ENCODE measurements at places on chromosomes 7 and 10.

- DNase-seq: no peak
Measured at GRCh38 chr10:47388879-47389278, 4.8 kb upstream of the ZNF488 start.

- no peak for DNase-seq
Measured at GRCh38 chr7:74228951-74229900, 19.4 kb downstream of the LAT2 start.

DNA sequence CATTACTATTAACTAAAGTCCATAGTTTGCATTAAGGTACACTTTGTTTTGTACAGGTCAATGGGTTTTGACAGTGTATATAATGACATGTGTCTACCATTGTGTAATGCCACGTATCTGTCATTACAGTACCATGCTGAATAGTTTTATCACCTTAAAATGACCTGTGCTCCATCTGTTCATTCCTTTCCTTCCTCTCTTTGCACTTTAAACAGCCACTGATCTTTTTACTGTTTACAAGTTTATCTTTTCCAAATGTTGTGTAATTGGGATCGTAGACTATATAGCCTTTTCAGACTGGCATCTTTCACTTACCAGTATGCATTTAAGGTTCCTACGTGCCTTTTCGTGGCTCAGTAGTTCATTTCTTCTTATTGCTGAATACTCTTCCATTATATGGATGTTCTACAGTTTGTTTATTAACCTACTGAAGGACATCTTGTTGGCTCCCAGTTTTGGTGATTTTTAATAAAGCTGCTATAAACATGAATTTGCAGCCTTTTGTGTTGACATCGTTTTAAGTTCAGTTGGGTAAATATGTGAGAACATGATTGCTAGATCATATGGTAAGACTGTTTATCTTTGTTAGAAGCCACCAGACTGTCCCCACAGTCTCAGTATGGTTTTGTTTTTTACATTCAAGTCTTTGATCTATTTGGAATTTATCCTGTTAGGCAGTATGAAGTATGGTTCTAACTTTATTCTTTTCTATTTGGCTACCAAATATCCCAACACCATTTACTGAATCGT lies 24.7 kb downstream of the STAM start:
- DNase-seq: no peak

DNA sequence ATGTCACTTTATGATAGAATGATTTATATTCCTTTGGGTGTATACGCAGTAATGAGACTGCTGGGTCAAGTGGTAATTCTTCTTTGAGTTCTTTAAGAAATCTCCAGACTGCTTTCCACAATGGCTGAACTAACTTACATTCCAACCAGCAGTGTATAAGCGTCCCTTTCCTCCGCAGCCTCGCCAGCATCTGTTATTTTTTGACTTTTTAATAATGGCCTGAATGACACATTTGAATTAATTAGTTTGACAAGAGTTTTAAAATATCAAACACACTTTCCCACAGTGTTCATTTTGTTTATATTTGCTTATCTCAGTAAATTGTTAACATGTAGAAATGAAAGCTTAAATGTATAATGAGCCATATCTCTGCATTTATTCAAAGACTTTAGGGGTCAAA lies 116.8 kb downstream of the TES start:
- no peak for DNase-seq

- DNase-seq: no peak
Measured at GRCh38 chr10:50286517-50286916, 35.2 kb upstream of the ASAH2 start.

DNA sequence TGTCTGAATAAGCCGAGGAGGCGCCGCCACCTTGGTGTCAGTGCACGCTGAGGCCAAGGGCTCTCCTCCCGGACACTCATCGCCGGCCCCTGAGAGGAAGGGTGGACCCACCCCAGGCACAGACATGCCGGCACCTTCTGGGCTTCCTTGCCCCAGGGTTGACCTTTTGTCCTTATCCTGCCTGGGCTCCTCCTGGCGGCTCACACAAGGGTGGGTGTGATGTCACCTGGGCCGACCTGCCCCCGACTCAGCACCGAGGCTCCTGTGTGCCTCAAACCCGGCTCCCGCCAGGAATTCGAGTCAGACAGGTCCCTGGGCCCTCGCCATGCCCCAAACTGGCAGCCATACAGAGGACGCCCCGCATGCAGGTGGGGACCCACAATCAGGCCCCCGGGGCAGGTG lies 17.7 kb upstream of the CFAP46 start:
- DNase-seq: no peak

GRCh38 chr7:132080967-132081668 lies 495.2 kb downstream of the PLXNA4 start:
- DNase-seq: no peak

DNA sequence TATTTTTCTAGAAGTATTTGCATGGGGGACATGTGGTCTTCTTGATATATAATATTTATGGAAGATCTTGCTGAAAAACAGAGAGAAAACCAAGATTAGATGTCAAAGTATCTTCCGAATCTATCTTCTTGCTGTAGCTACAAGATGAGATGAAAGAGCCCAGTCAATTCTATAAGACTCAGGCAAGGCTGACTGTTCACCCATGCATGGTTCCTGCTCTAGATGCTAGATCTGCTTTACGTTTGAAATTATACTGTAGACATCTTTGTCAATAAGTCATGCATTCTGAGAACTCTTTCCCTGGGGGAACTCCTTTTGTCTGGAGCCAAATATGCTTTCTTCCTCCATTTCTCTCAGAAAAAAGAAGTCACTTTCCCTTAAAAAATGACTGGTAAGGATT lies 1292.0 kb downstream of the XPNPEP1 start:
- no peak for DNase-seq

GRCh38 chr10:123140983-123141390 lies 5.2 kb downstream of the HMX3 start:
- DNase-seq: no peak

DNA sequence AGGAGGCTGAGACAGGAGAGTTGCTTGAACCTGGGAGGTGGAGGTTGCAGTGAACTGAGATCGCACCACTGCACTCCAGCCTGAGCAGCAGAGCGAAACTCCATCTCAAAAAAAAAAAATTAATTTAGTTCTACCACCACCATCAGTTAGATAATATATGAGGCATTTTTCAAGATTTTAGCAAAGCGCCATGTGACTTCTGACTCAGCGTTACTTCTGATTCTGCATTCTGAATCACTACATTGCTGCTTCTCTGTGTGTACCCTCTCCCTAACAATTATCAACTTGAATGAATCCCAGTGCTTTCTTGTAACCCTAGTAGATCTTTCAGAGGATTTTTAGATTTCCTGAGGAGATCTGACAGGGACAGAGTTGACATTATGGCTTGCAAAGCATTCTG lies 176.8 kb upstream of the SORCS1 start:
- DNase-seq: no peak

GRCh38 chr7:80095545-80095944 lies 39.1 kb upstream of the GNAI1 start:
- no peak for DNase-seq

DNA sequence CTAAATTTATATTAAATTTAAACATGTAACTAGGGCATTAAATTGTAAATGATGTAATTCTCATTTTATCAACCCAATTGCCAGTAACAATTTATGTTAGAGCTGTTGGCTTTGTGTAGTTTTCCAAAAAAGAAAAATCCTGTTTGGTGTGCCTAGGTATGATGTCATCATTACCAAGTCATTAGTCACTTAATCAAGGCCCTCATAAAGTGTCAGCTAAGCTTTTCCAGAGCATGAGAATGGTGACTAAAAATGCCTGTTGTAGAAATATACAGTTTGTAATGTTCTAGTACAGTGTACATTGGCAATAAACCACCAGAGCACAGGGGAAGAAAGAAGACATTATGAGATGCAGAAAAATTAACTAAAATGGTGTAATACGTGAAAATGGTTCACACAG lies 593.8 kb upstream of the ANKRD30A start:
- no peak for DNase-seq

DNA sequence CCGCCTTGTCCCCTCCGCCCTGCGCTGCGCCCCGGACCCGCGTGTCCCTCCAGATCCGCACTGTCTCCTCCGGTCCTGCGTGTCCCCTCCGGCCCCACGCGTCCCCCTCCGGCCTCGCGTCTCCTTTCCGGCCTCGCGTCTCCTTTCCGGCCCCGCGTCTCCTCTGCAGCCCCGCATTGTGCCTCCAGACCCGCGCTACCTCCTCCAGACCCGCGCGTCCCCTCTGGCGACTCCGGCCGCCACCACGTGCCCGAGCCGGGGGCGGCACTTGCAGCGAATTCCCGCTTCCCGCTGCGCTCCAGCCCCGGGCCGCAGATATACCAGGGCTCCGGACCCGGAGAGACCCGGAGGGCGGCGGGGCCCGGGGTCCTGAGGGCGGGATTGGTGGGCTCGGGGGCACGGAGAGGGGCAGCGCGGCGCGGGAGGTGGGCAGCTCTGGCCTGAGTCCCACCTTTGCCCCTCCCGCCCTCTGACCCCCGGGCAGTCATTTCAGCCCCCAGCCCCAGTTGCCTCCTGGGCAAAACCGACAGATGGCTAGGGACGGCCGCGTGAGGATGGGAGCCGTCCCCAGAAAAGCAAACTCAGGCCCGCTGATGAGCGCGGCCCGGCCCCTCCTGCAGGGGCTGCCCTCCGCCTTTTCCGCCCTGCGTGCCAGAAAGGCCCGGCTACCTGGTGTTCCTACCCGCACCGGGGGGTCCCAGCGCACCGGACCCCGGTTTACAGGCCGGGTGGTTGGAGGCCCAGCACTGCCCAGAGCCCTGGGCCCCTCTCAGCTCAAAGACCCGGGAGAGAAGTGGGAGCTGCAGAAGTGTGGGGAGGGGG lies 56.5 kb downstream of the RBM17 start:
- DNase-seq: no peak

GRCh38 chr7:122040147-122040546 lies 103.9 kb downstream of the AASS start:
- DNase-seq: no peak

DNA sequence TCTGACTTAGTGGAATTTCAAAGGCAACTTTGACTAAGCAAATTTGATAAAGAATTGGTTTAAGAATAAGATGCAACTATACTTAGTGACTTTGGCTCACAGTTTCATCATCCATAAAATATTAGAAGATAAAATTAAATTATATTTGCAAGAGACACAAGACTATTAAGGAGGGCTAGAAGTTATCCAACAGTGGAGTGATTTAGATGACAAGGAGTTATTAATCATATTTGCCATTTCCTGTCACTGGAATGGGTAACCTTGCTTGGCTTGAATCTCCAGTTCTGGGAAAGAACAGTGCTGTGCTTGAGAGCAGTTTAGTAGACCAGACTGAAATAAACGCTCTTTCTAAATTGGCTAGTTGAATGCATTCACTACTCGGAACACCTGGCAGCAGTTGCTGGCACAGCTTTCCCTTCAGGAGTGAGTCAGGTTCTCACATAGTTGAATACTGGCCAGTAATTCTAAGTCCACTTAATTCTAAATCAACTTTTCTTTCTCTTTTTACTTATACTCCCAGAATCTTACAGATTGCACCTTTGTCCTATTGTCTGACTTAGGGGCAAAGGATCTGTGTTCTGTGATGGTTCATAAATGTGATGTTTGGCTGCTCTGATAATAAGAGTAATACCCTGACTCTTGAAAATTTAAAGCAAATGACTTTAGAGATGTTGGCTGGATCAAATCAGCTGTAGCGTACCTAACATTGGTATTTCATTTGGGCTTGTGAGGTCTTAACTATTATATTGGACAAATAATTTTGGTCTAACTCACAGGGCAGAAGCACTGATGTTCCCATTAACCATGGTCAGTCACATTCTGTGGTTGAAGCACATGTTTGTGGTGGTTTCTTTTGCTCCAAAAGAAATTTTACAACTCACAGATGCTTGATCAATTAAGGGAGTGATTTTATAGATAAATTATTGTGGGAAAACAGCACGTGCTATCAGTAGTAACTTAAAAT lies 16.6 kb downstream of the STMP1 start:
- no peak for DNase-seq

DNA sequence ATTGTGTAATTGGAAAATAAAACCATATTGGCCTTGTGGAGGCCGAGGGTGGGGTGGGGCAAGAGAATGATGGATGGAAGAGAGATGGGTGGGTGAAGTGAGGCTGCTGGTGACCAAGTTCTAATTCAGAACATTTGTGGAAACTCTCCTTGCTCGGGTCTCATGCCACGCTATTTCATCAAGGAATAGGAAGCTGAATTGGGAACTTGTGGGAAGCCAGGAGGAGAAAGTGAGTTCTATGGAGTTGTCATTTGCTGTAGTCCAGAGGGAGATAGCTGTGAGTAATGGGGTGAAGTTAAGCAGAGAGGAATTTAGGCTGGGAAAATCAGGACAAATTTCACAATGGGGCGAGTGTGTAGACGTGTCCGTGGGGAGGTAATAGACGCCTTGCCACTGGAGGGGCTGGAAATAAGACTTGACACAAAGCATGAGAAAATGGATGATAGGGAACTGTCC lies 339.2 kb downstream of the LRMDA start:
- no peak for DNase-seq

- no peak for DNase-seq
Measured at GRCh38 chr7:101519324-101520023, 109.6 kb downstream of the MYL10 start.

- no peak for DNase-seq
Measured at GRCh38 chr10:69363666-69364065, 53.1 kb downstream of the TACR2 start.

GRCh38 chr10:44922021-44922420 lies 10.9 kb downstream of the TMEM72 start:
- DNase-seq: no peak

DNA sequence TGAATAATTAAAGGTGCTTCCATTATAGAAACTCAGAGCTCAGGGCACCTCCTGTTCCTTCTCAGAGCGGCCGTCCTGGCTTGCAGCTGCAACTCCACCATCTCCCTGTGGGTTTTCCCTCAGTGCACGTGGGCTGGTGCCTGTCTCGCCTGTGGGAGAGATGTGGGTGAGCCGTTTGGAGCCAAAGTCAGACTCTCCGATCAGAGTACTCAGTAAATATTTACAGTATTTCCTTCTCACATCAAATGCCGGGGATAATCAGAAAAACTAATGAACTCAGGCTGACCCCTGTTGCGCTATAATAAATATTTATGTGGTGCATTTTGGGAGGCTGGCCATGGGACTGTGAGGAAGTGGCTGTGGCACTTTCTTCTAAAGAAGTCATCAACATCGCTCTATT lies 155.8 kb upstream of the HABP2 start:
- DNase-seq: no peak

GRCh38 chr10:73287441-73287840 lies 35.0 kb upstream of the MRPS16 start:
- no peak for DNase-seq

- DNase-seq: no peak
Measured at GRCh38 chr7:40645197-40645596, 510.4 kb downstream of the SUGCT start.

- no peak for DNase-seq
Measured at GRCh38 chr10:7593905-7594304, 72.9 kb downstream of the ITIH5 start.

- no peak for DNase-seq
Measured at GRCh38 chr7:152341039-152341913, 94.5 kb downstream of the KMT2C start.

DNA sequence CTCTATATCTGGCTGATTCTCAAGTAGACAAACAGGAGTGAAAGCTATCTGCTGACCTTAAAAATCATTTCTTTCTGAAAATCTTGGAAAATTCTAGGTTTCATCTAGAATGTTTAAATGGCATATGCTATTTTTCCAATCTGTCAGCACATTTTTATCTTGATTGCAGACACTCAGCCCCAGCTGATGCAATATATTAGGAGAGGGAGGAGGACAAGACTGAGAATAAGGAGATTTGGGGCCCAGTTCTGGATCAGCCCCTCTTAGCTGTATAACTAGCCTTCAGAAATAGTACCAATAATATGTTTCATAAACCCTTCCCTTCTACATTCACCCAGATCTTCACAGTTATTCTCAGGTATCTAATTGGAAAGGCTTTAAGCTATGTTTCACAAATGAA lies 131.2 kb downstream of the HDAC9 start:
- DNase-seq: no peak

- DNase-seq: no peak
Measured at GRCh38 chr7:46682836-46683624, 762.0 kb upstream of the IGFBP3 start.
